Esophagus squamous epithelium (tissue), 5 donors: ENCODE measurements at places on chromosomes 16 and 17.

DNA sequence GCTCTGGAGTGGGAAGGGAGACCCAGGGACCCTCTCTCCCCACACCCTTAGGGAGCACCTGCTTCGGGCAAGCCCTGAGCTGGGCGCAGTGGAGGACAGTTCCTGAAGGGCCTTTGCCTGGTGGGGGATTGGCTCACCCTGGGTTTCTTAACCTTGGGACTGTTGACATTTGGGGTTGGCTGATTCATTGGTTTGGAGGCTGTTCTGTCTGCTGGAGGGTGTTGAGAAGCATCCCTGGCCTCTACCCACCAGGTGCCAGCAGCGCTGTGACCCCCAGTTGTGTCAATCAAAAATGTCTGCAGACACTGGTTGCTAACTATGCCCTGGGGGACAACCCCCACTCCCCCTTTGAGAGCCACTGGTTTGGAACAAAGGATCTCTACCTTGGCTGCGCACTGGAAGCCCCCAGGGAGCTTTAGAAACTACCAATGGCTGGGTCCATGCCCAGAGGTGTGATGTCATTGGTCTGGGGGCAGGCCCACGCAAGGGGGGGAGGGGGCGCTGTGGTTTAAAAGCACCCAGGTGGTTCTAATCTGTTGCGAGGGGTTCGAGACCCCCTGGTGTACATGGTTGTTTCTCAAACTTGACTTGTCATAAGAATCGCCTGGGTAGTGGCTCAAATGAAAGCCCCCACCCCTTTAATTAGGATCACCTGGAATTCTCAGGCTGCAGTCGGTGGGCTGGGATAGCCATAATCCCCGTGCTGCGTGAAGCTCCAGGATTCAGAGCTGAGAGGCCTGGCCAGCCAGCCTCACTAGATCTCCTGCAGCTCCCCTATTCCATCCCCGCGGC is 151.9 kb upstream of the GSE1 start:
- DNase-seq = no peak

DNA sequence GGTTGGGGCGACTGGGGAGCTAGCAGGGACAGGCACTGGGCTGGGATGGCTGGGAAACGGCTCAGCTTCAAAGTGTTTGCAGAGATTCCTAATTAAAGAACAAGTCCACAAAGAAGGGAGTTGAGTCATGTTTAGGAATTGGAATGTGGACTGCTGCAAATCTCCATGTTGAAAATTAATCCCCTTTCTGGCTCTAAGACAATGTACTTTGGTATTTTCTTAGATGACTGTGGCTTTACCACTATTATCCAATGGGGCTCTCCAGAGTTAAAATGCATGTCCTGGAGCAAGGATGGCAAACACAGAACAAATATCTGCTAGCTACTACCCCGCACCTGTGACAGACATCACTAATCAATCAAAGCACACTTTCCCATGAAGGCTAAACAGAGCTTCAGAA is 22.2 kb upstream of the WSCD1 start:
- DNase-seq = no peak

- DNase-seq = no peak
These were observed 37.4 kb downstream of the HIC1 start for GRCh38 chr17:2092253-2092652.

GRCh38 chr17:31132977-31133376 is 38.2 kb downstream of the NF1 start:
- DNase-seq = no peak

GRCh38 chr17:72294487-72294893 is 173.7 kb downstream of the SOX9 start:
- DNase-seq = no peak

- DNase-seq = no peak
These were observed 215.2 kb upstream of the WSCD1 start for GRCh38 chr17:5854871-5855554.

DNA sequence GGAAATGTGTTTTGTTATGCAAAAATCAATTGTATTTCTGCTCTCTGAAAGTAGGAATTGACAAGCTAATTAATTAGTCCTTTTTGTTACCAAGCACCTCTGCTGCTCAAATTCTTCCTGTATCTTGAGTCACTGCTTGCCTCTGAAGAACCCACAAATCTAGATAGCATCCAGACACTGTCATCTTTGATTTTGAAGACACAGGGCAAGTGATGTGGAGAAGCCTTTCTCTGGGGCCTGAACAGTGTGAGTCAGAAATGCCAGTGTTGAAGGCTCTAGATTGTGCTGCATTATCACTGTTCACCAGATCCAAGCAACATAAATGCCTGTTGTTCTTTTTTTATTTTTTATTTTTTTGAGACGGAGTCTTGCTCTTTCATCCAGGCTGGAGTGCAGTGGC is 10.9 kb upstream of the ST6GALNAC1 start:
- no peak for DNase-seq

GRCh38 chr16:81774348-81774747 is 4.7 kb upstream of the PLCG2 start:
- DNase-seq = no peak

GRCh38 chr17:7851438-7852261 is 3.2 kb upstream of the TMEM88 start:
- DNase-seq = no peak

DNA sequence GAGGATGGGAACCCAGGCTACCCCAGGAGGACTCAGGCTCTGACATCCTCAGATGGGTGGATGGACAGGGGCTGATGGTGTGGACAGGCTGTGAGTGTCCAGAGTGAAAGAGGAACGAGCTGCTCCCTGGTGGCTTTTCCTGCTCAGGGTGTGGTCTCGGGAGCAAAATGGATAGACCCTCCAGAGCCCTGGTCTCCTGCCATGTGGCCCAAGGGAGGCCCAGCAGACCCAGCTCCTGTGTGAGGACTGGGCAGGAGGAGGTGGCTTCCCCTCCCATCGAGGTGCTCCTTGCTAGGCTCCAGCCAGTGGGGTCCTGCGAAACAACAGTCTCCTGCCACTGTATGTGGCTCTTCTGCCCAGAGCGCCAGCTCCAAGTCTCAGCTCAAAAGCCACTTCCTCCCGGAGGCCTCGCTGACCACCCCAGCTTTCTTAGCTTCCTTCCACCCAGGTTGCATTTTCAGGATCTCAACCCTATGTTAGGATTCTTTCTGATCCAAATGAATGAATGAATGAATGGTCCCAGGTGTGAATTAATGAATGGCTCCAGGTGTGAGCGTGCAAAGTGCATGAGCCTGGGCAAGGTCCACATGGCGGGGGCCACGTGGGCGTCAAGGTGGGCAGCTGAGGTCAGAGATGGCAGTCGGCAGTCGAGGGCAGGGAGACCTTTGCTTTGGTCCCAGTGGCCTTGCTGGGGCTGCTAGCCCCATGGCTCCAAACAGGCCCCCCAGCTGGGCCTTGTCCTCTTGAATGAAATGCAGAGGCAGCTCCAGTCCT is 120.3 kb upstream of the CIBAR2 start:
- DNase-seq = no peak

- no peak for DNase-seq
These were observed 591 bp upstream of the TNFSF13 start for GRCh38 chr17:7557775-7558543.

- DNase-seq = no peak
These were observed 1.2 kb downstream of the TMC6 start for GRCh38 chr17:78127239-78127887.

DNA sequence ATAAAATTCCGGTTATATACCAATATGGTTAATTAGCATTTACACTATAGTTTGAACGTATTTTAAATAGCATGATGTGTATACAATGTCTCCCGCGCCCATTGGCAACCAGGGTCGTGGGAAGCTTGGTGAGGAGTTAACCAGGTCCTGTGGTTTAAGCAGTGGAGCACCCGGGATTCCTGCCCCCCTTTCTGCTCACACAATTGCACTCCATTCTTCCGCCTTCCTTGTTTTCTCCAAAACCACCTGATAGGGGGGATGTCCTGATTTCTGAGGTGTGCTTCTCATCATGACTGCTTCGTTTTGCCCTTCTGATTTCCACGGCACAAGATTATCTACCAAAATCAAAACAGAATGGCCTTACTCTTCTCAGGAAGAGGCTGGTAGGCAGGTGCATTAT is 35.8 kb downstream of the WIPI1 start:
- no peak for DNase-seq

- no peak for DNase-seq
These were observed 253.2 kb downstream of the PRKCA start for GRCh38 chr17:66555605-66556004.

- no peak for DNase-seq
These were observed 39.2 kb downstream of the CYLD start for GRCh38 chr16:50781043-50781442.

DNA sequence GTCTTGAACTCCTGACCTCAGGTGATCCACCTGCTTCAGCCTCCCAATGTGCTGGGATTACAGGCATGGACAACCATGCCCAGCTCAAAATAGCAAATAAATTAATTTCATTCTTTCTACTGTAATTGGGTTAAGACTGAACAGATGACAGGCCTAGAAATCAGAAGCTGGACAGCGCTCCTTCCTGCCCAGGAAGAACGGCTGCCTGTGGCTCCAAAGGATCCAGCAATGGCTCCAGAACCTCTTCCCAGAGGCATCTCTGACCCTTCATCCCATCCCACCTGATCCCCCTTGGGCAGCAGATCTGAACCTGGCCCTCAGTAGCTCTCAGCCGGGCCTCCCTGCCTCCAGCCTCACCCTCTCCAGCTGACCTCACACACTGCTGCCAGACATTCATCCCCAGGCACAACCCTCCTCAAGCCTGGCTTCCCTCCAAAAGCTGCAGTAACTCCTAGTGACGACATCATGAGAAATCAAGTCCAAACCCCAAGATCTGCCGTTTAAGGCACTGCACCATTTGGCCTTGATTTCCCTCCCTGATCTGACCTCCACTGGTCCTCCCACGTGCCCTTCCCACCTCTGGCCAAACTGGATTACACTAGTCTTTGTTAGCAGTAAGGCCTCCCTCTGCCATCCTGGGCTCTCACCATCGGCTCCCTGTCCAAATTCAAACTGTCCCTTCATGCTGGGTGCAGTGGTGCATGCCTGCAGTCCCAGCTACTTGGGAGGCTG is 3.1 kb upstream of the MIF4GD start:
- DNase-seq = no peak

GRCh38 chr17:65953316-65954147 is 238.4 kb downstream of the CEP112 start:
- no peak for DNase-seq

DNA sequence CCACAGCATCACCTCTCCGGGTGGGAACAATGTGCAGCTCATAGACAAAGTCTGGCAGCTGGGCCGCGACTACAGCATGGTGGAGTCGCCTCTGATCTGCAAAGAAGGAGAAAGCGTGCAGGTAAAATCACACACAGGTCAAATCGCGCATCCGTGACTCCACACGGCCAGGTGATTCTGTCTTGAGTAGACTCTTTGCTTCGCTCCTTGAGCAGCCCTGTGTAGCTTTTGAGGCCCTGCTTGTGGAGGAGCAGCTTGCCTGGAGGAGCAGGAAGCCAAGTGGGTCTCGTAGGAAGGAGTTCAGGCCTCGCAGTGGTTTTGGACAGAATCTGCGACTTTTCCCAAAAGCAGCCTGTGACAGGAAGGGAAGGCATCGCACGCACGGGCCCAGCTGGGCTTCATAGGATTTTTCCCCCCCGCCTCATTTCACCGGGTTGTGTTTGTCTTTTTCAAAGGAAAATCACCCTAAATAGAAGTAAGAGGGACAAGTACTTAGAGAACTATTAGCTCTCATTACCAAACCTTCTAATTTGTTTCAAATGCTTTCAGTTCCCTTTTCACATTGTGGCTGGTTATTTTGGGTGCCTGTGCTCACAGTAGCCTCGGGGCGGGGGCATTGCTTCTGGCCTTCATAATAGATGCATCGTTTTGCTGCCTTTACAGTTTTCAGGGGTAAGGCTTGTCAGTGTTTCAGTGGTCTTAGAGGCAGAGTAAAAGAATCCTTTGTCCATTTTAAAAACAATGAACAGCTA is 71.5 kb downstream of the SEC14L1 start:
- no peak for DNase-seq

- DNase-seq = no peak
These were observed 136.3 kb upstream of the XYLT1 start for GRCh38 chr16:17607075-17607509.

GRCh38 chr16:84421081-84421937 is 53.0 kb downstream of the ATP2C2 start:
- DNase-seq = no peak

- no peak for DNase-seq
These were observed 54.6 kb downstream of the CREBBP start for GRCh38 chr16:3825940-3826339.

DNA sequence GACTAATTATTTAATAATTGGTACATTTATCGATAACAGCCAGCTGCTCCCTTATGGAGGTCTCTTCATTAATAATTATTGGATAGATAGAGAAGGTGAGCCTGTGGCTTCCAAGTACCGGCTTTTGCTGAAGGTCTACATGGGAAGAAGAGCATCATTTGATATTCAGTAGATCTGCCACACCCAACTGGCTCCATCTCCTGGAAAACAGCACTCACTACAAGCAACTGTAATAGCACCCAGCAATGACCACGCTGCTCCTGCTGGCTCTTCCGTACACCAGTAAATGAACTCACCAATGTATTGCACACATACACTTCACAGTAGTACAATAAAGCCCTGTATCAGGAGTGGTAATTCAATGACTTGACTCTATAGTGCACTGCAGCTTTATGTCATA is 19.5 kb downstream of the MARVELD3 start:
- DNase-seq = no peak

DNA sequence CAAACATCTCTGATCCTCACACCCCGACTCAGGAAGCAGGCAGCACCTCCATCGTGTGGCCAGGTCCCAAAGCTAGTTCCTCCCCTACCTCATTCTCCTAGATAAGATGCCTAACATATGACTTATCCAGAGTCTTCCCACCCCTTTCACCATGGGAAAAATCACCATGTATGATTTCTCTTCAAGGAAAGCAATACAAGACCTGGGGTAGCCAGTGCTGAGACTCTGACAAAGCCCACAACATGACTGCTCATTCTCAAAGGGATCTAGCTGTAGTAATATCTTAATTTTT is 45.1 kb downstream of the CMTM4 start:
- no peak for DNase-seq

DNA sequence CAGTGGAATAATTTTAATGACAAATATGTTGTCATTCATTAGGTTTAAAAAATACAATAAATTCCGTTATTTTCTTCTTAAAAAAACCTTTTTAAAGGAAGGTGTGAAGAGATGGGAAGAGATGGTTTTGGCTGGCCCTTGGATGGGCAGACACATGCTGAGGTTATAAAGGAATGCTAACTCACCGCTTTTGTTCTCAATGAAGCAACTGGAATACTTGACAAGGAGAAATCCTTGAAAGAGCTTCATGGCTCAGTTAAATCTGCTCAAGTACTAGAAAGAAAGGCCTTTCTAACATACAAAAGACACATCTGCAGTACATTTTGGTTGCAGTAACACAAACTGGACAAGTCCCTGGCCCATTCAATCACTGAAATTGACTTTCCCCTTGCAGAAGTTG is 158.3 kb upstream of the KCNJ16 start:
- no peak for DNase-seq

DNA sequence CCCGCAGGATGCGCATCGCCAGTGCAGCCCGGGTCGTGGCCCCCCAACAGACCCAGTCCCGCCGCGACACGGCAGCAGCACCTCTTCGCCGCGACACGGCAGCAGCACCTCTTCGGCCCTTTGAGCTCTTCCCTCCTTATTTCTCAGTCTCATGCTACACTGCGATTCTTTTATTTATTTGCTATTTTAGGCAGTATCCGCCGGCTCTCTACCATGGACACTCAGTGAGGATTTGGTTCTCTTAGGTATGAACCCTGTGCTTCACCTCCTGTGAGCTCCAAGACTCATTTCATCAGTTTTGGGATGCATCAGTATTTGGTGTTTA is 8.3 kb upstream of the MAP2K3 start:
- DNase-seq = no peak
